H54 (cell line): ENCODE measurements at places on chromosomes 6 and 20.

DNA sequence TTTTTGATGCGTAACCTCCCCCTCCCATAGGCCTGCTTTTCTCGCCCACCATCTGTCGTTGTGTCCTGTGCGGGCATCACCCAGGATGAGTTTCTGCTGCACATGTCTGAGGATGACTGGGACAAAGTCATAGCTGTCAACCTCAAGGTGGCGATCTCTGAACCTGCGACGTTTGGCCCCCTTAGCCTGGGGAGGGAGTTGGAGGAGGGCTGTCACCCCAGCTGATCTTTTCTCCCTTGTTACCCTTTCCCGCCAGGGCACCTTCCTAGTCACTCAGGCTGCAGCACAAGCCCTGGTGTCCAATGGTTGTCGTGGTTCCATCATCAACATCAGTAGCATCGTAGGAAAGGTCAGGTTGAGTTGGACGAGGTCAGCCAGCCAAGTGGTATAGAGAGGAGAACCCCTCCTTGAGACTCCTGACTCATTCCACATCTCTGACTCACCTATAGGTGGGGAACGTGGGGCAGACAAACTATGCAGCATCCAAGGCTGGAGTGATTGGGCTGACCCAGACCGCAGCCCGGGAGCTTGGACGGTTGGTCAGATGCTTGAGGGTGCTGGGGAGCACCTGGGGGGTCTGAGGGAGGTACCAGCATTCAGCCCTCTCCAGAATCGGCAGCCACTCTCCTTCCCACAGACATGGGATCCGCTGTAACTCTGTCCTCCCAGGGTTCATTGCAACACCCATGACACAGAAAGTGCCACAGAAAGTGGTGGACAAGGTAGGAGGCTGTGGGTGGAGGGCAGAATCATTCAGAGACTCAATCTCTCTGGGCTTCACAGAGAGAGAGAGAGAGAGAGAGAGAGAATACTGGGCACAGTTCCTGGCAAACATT, 954 bp downstream of the HSD17B8 start:
- peak; percentile 95 for DNase-seq

DNA sequence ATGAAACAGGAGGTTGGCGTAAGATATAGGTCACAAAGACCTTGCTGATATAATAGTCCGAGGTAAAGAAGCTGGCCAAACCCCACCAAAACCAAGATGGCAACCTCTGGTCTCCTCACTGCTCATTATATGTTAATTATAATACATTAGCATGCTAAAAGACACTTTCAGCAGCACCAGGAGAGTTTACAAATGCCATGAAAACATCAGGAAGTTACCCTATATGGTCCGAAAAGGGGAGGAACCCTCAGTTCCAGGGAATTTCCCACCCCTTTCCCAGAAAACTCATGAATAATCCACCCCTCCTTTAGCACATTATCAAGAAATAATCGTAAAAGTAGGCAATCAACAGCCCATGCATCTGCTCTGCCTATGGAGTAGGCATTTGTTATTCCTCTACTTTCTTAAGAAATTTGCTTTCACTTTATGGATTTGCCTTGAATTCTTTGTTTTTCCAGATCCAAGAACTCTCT, 923.4 kb downstream of the QKI start:
- DNase-seq, result no peak

DNA sequence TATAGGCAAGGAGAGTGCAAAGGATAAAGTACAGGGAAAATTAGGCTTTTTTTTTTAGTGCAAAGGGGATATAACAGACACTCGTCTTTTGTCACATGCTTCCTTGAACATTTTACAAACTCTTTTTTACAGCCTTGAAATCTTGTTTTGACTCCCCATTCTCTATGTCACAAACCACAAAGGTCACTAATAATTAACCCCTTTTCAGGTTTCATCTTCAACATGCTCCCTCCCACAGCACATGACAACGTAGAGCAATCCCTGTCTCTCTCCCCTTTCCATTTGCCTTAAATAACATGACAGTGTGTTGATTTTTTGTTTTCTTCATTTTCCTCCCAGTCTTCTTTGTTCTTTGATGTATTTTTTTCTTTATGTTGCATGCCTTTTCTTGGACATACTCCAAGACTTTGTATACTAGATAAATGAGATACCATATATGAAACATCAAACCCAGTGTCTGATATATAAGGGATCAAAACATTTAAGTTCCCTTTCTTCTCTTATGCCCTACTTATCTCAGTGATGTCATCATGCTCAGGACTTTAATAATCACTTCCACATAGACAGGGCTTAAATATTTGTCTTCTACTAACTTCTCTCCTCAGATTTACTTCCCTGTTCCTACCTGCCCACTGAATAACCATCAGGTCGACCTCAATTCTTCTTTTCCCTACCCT, 378.7 kb upstream of the HSF2 start:
- no peak for DNase-seq

- DNase-seq, result no peak
Measured at GRCh38 chr20:2729791-2730190, 37.2 kb downstream of the EBF4 start.
